ENCODE measurements at places on chromosomes 2 and 18.

- DNase-seq = peak; percentile 35
Measured at GRCh38 chr2:219440388-219441256, 6.0 kb downstream of the SPEG start.

- DNase-seq = no peak
Measured at GRCh38 chr18:77063260-77063659, 69.3 kb downstream of the MBP start.

DNA sequence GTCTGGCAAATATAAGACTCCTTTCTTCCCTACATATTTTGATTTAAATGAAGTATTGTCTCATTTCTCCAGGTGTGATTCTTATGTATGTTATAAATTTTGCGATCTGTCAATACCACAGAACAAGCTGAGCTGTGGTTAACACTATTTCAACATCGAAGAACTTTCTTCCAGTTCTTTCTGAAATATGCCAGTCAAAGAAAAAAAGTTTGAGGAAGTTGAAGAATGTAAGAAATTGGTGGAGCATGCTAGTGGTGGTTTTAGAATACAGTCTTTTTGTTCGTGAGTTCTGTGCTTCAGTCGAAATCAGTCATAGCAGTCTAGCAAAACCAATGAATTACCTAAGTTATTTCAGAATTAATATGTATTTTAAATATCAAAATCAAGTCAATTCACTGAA, 8.6 kb upstream of the COBLL1 start:
- DNase-seq = no peak

GRCh38 chr18:44683556-44683955, 2.9 kb downstream of the SETBP1 start:
- DNase-seq = peak; percentile 25

- DNase-seq = no peak
Measured at GRCh38 chr2:166179201-166179600, 51.4 kb upstream of the SCN1A start.

DNA sequence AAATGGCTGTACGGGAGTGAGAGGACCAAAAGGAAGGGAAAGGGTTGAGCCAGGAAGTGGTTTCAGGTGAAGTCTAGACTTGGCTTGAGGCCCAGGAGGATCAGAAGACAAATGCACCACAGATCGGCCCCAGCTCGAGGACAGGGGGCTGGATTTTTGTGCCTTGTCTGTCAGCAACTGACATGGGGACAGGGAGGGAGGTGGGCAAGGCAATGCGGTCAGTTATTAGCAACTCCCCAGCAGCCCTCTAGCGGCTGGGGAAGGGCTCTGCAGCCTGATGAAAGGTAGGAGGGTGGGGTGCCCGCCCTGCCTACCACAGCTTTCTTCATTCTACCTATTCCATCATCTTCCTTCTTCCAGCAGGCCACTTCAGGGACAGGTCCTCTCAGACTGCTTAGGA, 50.0 kb downstream of the CPO start:
- peak; percentile 27 for DNase-seq

GRCh38 chr2:222965555-222965954, 86.4 kb upstream of the KCNE4 start:
- no peak for DNase-seq

- DNase-seq = no peak
Measured at GRCh38 chr18:58638441-58638840, 9.6 kb upstream of the ALPK2 start.

GRCh38 chr2:152134488-152135280, 35.8 kb upstream of the CACNB4 start:
- DNase-seq = peak; percentile 11

DNA sequence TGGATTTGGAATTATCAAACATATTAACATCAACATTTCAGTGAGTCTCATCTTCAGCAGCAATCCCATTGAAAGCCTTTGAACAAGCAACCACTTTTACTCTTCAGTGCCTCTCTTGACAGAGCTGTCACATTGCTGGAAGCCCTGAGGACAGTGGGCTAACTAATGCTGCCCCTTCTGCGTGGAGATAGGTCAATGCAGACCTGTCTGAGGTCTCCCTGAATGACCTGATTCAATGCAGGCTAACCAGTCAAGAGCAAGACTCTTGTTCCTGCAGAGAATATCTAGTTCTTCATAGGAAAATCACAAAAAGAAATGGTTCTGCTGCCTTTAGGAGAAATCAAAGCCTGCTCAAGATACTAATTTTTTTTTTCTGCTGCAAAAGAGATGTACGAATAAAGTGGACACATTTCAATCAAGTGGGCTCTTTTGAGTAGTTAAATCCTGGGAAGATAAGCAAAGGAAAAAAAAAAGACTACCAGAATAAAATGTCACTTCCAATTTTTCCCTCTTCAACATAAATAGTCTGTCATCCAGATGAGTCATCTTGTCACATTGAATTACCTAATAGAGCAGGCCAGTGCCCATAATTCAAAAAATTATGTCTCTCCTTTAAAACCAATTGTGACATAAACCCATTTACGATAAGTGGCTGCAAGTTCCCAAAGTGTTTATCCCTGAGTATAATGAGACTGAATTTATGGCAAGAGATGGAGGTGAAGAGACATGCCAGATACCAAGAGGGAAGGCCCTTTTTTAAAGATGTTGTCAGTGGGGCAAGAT, 1269.0 kb upstream of the DDX18 start:
- no peak for DNase-seq

DNA sequence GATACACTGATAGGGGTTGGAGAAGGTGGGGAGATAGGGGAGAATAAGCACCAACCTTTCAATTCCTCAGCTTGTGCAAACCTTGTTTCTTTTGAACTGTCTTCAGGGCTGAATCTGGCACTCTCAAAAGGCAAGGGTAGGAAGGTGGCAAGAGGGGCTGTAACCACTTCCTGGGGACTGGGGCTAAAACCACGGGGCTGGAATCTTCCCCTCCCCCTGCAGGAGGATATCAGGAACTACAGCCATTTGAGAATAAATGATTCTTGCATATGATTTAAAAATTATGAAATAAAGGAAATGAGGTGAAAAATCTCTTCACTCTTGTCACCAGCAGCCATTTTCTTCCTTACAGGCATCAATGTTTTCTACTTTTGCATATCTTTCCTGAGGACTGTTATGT, 50.8 kb downstream of the ATOH8 start:
- peak; percentile 48 for DNase-seq

GRCh38 chr2:62803961-62804360, 98.4 kb downstream of the EHBP1 start:
- no peak for DNase-seq

DNA sequence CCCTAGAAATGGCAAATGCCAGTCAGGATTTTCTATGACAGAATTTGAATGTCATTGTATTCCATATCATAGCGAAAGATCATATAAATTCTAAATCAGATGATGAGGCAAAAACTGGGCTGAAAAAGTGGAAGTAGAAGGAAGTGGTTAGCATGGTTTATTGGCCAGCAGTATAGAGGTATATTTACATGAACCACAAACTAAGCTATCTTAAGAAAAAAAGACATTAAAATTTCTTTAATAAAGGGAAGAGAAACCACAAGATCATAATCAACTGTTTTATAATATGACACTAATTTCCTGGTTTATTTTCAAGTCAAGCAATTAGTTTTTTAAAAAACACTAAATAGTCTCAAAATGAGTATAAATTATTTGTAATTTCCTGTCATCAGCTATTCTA, 123.2 kb upstream of the LRP1B start:
- no peak for DNase-seq

DNA sequence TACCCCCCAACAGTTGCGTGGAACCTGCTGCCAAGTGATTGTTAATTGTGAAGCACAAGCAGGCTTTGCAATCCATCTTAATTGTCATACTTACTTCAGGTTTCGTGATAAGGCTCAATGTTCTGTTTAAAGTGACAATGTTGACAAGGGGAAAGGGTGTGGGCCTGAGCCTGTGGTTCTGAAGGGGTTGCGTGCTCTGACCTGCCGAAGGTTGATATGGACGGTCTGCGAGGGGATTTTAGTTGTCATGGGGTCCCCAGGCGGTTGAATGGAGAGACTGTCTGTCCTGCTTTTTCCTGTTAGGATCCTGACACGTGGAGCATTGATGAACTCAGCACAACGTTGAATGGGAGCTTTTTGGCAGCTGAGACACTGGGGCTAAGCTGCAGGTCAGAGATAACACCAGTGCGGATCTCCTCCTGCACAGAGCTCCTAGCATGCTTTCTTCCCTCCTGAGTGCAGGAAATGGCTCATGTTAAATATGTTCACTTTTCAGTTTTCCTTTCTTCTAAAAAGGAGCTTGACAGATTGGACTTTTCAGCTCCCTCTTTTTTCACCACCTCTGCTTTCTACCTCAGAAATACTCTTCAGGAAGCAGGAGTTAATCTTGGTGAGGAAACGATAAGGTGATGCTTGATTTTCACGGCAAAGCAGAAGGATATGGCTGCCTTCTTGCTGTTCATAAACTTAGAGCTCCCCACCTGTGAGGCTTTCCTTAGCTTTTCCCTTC, 62.9 kb upstream of the ZEB2 start:
- no peak for DNase-seq

GRCh38 chr2:55862673-55863390, 60.8 kb downstream of the EFEMP1 start:
- DNase-seq = peak; percentile 88

GRCh38 chr18:67710639-67711038, 194.1 kb upstream of the DSEL start:
- DNase-seq = no peak

DNA sequence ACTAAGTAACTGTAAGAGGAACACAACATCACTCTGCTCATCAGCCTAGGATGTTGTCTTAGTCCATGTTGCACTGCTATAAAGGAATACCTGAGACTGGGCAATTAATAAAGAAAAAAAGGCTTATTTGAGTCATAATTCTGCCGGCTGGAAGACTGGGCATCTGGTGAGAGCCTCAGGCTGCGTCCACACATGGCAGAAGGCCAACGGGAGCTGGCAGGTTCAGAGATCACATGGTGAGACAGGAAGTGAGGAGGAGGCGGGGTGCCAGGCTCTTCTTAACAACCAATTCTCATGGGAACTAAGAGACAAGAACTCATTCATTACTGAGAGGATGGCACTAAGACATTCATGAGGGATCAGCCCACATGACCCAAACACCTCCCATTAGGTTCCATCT, 46.8 kb downstream of the EPG5 start:
- peak; percentile 63 for DNase-seq

GRCh38 chr2:236988690-236989624, 96.7 kb upstream of the COPS8 start:
- peak; percentile 20 for DNase-seq

DNA sequence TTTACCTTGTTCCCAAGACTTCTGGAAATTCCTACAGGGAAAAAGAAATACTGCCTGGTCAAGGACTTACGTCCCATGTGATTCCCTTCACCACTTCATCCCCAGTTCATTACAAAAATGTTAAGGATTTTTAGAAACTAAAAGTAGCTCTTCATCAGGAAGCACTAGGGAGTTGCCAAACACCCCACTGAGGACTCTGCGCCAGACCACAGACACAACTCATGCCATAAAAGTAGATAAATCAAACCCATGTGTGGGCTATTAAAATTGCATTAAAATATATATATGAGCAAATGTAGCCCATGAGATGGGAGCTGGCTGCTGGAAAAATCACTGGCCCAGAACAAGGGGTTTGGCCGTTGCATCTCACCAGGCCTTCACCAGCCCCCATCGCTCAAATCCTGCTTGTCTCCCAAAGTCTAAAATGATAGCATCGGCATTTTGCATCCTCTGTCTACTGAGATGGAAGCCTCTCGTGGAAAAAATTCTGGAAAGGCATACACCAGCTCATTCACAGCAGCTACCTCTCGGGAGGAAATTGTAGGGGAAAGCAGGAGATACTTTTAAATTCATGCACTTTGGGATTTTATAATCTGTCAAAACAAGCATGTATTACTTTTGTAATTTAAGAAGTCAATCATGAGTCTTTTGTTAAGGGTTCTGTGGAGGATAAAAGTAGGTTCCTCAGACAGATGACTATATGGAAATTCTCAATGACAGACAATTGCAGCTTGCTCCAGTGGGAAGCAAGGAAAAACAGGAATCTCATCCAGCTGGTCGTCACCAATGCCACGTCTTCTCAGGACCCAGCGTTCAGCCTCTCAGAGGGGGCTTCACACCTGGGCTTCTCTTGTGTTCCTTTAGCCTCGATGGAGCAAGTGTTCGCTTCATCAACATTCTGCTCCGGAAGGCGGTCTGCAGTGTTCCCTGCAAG, 113.9 kb downstream of the MREG start:
- peak; percentile 86 for DNase-seq

GRCh38 chr18:42617221-42617620, 498.3 kb downstream of the RIT2 start:
- no peak for DNase-seq

DNA sequence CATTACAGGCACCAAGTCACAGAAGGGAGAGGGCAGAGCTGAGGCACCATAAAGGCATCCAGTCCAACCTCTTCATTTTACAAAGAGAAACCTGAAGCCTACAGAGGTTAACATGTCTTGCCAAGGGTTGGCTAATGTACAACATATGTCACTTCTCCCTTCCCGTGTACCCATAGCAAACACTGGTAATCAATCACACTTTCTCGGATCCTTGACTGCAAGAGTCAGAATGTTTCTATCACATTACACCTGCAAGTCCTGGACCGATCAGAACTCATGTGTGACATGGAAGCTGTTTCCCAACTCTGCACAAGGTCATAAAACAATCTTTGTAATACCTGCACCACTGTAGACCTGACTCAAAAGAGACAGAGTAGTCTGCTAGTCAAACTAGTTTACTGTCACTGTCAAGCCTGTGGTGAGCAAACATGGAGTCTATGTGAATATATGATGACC, 6.0 kb downstream of the ANKRD44 start:
- no peak for DNase-seq

GRCh38 chr2:181077128-181077709, 96.8 kb downstream of the UBE2E3 start:
- peak; percentile 39 for DNase-seq

- DNase-seq = no peak
Measured at GRCh38 chr2:43169987-43170386, 56.4 kb downstream of the ZFP36L2 start.

DNA sequence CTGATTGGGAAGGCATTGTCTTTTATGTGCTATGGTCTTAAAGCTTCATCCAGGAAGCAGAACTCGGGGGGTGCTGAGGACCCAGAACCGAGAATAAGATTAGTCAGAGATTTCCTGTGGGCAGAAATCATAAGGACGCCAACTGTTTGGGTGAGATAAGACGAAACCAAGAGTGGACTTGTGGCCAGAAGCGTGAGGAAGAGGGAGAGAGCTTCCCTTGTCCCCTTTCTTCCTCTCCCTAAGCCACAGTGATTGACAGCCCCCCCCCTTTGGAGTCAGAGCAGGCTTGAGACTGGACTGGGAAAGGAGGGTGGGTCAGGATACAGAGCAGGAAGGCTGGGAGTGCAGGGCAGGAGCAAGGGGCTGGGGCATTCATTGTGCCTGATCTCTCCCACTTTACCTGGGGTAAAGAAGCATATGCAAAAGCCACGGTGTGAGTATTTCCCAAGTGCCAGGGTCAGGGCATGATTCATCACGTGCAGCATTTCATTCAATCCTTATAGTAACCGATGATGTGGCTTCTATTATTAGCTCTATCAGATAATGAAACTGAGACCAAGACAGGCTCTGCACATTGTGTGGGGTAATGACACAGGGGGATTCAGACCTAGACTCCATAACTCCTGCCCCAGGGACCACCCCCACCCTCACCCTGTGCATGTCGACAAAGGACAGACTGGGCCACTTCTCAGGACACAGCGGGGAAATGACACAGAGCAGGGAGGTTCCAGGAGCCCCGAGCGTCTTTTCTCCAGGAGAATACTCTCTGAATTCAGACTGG, 3.0 kb upstream of the IL1RN start:
- DNase-seq = peak; percentile 59

GRCh38 chr2:218397463-218397819, 2.2 kb upstream of the CTDSP1 start:
- no peak for DNase-seq
